Caudate nucleus (tissue), 63 donors: ENCODE measurements at places on chromosomes 4 and X.

GRCh38 chrX:36640232-36640631 is 367.9 kb upstream of the FAM47C start:
- no peak for DNase-seq

GRCh38 chr4:66837279-66837922 is 707.9 kb downstream of the CENPC start:
- no peak for DNase-seq

- DNase-seq = no peak
Measured at GRCh38 chr4:70544279-70544868, 26.0 kb downstream of the AMTN start.

DNA sequence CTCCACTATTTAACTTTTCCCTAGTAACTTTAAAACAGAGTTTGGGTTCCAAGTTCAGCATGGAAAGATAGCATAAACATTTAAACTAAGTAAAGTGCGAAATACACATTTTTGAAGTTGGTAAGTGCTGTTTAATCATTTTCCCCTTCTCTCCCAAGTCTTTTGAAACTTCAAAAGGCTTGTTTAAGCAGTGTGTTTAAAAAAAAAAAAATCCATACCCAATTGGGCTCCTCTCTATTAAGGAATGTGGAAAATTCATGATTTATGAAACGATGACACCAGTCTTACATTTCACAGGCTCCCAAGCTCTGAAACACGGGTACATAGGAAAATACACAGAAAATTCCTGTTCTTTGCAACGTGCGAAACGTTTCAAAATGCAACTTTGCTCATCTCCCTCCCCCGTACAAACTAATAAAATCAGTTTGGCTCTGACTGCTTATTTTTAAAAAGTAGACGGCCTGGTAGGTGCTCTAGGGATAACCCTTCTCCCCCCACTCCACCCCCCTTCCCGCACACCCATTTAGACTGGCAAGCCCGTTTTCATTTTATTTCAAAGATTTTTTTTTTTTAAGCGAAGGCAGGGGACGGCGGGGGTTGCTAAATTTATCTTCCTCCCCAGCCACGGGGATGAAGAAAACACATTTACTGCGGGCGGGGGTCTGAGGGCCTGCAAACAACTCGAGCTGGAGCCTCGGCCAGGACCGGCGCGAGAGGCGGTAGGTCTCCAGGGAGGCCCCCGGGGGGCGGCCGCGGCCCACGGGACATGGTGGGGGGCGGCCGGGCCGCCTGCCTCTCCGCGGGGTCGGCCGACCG is 786 bp upstream of the ZFX start:
- DNase-seq = no peak

GRCh38 chrX:110436523-110436922 is 77.9 kb downstream of the RTL9 start:
- no peak for DNase-seq

GRCh38 chr4:72546456-72546855 is 22.6 kb downstream of the ADAMTS3 start:
- DNase-seq = no peak

- no peak for DNase-seq
Measured at GRCh38 chr4:17370818-17371217, 141.1 kb downstream of the QDPR start.

DNA sequence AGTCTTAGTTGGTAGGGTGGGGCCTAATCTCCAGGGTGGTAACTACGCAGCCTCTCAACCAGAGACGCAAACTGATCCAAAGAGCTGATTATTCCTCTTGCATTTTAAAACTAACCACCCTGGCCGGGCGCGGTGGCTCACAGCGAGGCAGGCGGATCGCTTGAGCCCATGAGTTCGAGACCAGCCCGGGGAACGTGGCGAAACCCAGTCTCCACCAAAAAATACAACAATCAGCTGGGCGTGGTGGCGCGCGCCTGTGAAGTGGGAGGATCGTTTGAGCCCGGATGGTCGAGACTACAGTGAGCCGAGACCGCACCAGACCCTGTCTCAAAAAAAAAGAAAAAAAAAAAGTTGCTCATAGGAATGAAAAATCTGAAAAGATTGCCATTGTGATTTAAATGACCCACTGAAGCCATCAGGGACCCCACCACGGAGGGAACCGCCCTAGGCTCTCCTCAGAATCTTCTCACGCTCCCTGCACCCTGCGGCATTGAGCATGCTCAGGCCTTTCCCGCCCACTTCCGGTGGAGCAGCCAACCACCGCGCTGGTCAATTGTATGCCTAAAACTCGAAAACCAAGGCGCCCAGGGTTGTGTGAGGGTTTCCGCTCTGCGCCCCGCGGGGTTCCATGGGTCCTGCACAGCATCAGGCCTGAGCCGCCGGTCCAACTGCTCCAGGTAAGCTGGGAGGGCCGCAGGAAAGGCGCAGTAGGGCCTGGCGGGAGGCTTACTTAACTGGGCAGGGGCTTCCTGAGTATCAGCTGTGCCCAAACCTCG is at the start of gene TRIM60:
Gene TRIM60, plus strand, starts transcription at position 564 of the 776 bp plus-strand sequence. CDS start 8,074 bp downstream, outside the sequence.
- no peak for DNase-seq

- no peak for DNase-seq
Measured at GRCh38 chrX:49212209-49212608, 12.2 kb upstream of the SYP start.

DNA sequence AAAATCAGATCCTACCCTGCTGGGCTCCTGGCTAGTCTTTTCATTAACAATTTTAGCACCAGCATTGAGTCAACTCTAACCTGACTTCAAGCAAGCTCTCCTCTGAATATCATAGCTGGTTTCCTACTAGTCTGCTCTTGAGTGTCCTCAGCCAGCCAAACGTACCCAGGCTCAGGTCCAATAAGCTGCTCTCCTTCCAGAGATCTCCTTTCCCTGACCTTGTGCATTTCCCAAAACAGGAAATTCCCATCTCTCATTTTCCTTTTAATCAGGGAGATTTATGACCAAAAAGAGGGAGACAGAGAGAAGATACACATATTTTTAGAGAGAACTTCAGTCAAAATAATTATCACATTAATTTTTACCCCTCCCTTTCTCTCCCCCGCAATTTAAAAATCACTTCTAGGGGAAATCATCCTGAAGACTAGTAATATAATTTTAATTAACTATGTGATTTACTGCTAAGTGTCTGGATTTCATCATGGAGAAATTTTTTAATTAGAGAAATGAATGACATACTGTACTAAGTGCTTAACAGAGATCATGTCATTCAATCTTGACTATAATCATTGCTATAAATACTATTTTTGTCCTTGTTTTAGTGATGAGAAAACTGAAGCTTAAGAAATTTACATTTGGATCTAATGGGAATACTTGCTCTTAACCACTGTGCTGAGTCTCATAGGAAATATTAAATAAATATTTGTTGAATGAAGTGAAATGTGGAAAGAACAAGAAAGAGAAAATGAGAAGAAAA is 421.7 kb upstream of the INTU start:
- no peak for DNase-seq

DNA sequence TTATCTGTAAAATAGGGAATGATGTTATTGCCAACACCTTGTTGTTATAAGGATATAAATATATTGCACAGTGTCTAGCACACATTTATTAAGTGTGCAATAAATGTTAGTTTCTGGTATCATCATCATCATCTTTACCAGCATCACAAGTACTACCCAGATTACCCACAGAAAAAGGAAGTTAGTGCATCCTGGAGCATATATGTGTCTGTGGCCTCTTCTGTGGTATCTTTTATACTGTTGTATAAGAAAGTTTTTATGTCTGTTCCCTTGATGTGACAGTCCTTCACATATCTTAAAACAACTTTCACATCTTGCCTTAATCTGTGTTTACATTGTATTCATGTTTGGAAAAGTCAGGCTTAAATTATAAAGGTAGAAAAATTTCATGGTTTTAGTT is 10.0 kb downstream of the EXOSC9 start:
- DNase-seq = no peak

DNA sequence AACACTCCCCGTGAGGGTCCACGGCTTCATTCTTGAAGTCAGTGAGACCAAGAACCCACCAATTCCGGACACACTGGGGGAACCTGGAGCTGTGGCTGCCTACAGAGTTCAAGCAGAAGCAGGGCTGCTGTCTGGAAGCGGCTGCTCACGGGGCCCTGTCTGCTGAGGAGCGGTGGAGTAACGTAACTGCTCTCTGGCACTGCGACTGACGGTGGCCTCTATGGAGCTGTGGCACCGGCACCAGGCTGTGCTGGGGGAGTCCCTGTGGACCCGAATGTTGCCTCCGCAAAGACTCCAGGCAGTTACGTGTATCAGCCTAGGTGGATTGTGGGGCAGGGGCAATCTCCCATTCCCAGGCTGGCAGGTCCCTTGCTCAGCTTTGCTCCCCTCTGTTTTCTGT is 703.3 kb upstream of the FRG1 start:
- no peak for DNase-seq

DNA sequence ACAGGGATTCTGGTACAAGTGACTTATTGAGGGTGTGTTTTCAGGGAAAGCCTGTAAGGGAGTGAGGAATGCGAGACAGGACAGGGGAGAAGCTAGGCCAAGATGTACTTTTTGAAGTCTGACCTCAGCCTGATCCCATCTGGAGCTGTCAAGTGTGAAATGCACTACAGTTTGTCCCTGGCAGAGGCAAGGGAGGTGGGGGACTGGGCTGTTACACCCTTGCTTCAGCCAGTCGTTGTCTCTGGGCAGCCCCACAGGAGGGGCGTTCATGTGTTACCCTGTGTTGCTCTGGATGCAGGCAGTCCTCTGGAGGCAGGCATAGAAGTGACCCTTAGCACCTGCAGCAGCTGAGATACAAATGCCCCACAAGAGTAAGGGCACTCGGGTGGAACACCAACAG is 25.8 kb downstream of the PPEF1 start:
- no peak for DNase-seq

- no peak for DNase-seq
Measured at GRCh38 chr4:154086247-154086646, 297.4 kb upstream of the SFRP2 start.

GRCh38 chrX:40868868-40869267 is 133.5 kb upstream of the MED14 start:
- no peak for DNase-seq

DNA sequence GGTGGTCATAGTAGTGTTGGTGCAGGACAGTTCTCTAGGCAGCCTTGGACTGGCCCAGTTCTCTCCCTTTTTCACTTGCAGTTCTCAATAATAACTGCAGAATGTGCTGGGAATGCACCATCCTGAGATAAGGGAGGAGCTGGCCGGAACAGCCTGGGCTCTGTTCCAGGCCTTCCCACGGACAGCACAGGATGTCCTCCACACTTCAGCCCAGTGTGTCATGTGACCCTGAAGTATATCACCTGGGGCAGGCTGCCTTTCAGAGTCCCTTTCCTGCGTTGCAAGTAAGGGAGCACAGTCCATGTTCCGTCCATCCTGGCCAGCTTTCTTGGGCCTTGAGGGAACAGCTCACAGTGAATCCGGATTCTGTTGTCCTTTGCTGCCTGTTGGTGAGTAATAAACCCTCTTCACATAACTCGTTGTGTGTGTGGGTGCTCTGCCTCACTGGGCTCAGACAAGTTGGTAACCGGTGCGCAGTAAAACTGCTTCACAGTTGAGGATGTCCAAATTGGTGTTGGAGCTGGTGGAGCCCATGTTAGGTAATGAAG is 32.3 kb upstream of the BBS12 start:
- DNase-seq = no peak

DNA sequence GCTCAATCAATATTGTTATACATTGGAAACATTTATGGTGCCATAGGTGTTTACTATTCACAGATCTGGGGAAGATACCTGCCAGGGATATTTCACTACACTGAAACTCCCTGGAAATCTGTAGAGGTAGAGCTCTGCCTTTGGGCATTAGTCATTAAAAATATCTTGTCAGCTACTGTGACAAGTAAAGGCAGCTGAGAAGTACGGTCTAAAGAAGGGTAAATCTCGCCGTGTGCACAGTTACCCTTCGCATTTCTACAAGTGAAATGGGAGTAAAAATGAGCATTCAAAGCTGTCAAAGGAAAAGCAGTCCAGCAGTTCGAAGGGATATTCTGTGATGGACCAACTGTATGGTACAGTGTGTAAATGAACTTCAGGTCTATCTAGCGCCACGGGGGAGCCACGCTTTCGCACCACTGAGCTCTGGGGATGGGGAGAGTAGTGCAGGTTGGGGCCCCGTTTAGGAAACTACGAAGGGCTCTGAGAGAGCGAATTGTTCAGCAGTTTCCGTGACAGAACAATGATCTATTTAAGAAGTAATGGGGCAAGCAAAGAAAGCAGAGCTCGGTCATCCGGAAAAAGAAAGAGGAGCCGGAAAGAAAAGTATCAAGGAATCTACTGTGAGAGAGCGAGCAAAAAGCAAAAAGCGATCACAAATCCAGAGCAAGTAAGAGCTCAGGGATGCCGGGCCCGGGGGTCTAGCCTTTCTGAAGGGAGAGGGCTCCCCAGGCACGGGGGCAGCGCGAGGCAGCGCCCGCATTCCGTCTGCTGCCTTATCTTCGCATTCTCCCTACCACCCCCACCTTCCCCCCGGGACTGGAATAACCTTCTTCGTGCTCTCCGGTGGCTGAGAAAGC is 646 bp downstream of the TIGD4 start:
- no peak for DNase-seq

- DNase-seq = no peak
Measured at GRCh38 chrX:17005712-17006368, 59.4 kb downstream of the REPS2 start.

- no peak for DNase-seq
Measured at GRCh38 chr4:108148316-108148715, 20.4 kb downstream of the LEF1 start.

DNA sequence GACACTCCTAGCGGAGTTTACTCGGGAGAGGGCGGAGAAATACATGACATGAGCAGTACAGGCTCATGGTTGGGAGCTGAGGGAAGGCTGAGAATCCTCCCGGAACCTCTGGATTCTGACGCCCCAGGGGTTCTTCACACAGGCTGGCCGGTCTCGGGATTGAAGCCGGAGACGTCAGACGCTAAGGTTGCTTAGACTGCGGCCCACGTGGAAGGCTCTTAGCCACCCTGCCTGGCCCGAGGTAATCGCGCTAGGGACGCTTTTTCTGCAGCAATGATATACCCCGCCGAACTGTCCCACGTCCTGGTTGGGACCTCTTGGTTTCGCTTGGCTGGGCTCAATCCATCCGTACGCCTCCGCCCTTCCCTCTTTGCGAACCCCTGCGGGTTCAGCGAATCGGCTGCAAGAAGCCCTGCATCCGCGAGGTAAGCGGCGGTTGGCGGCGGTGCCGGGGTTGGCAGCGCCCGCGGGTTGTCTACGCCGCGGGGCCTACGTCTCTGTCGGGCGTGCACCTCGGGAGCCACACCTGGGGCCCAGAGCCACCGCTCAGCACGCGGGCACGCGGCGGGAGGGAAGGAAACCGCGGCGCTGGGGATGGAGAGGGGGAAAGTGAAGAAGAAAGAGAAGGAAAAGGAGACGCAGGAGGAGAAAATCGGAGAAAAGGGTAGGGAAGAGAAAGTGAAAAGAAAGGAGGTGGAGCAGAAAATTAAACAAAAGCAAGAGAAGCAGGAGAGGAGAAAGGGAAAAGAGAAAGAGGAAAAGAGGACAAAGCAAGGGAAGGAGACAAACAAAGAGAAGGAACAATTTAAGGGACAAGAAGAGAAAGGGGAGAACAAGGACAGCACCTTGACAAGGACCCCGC is at the start of gene ARL9:
Gene ARL9, plus strand, starts transcription at position 523 of the 862 bp plus-strand sequence. Its CDS starts 72 bp downstream, at position 595.
- peak; percentile 69 for DNase-seq

GRCh38 chrX:79715448-79715847 is 299.1 kb upstream of the TBX22 start:
- no peak for DNase-seq

- no peak for DNase-seq
Measured at GRCh38 chr4:24102621-24103020, 212.8 kb upstream of the PPARGC1A start.
